ENCODE measurements at places on chromosomes 7 and 10.

DNA sequence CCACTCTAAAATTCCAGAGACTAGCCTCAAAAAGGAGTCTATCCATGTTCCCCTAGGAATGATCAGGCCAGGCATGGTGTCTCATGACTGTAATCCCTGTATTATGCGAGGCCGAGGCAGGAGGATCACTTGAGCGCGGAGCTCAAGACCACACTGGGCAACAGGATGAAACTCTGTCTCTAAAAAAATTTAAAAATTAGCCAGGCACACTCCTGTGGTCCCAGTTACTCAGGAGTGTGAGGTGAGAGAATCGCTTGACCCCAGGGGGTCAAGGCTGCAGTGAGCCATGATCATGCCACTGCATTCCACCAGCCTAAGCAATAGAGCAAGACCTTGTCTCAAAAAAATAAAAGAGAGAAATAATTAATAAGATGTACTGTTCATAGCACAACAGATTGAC, 256.8 kb downstream of the KCND2 start:
- DNase-seq = no peak

- DNase-seq = no peak
These were observed 67.9 kb downstream of the ZNF680 start for GRCh38 chr7:64494912-64495461.

DNA sequence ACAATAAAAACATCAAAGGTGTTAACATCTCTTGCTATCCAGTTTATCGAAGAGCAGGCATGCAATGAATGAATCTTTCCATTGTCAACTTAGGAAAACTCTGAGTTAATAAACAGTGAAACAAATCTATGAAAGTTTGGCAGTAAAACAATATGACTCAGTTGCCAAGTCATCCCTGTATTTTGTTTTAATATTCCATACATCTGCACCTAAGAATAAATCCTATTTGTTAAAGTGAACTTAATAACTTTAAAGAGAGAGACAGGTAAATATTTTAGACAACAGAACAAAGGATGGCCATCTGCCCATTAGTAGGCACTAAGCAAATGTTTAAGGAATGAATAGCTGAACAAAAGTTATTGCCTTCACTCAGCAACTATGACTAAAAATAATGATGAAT, 700.5 kb upstream of the CELF2 start:
- no peak for DNase-seq

- DNase-seq = no peak
These were observed 28.9 kb downstream of the CPA1 start for GRCh38 chr7:130409067-130409711.

GRCh38 chr7:113875224-113875623, 43.6 kb downstream of the PPP1R3A start:
- DNase-seq = no peak

DNA sequence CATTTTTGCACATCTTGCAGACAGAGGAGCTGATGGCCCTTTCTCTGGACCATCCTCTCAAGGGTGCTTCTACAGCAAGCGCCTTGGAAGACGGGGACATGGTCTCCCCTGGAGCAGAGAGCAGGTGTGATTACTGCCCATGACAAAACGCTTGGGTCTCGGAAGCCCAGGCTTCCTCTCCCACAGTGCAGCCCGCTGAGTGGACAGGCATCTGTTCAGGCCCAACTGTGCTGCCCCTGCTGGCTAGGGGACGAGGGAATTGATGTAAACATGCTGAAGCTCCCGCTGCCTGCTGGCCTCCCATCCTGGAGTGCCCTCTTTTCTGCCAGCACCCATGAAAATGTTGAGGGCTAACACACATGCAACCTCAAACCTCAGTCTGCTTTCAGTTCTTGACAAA, 14.3 kb downstream of the IL15RA start:
- DNase-seq = no peak

DNA sequence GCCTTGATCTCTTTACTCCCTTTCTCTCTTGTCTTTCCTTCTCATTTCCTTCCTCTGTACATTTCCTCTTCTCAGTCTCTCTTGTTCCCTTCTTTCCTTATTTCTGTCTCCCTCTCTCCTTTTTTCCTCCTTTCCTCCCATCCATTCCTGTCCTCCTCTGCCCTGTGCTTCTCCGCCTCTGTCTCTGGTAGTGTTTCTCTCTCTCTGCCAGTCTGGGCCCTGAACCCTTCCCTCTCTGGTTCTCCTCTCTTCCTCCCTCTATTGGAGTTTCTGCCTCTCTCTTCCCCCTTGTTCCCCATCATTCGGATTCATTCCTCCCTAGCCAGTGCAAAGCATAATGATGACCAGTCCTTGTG, 13.2 kb upstream of the PAX2 start:
- no peak for DNase-seq

DNA sequence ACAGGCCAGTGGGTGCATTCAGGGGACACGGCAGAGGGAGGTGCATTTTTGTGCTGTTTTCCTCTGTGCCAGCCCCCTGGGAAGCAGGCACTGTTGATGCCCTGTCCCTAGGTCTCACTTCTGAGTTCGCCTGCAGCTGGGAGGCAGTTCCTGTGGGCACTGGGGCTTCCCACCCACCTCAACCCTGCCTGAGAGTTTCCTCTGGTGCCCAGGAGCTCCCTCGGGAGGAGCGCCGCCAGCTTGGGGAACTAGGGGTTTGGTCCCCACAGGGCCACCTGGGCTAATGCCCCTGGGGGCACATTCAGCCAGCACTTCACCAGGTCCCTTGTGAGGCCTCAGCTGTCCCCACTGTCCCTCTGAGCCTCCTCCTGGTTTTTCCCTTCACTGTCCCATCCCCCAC, 178.2 kb upstream of the RHEB start:
- DNase-seq = no peak

GRCh38 chr10:122498521-122498920, 37.2 kb downstream of the HTRA1 start:
- DNase-seq = no peak

GRCh38 chr10:22159979-22160378, 57.8 kb downstream of the EBLN1 start:
- no peak for DNase-seq

DNA sequence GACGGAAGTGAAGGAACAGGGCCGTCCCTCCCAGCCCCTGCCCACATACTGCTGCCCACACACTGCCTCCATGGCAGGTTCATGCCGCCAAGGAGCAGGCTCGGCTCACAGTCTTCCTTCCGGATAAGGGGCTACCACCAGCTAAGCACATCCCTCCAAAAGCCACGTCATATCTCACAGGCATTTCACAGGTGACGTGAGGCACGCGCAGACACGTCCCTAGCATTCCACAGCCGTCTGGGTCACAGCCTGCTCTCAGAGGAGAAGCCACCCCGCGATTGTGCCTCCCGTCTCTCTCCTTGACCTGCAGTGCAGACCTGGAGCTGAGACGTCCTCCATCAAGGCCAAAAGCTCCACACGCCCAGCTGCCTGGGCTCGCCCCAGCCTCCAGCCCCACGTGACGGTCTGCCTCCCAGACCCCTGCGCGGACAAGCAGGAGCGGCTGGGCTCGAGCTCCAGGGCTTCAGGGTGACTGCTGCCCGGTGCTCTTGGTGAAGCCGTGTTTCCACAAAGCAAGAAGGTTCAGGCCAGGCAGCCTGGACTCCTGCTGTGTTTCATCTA, 114.0 kb downstream of the MAD1L1 start:
- DNase-seq = no peak

DNA sequence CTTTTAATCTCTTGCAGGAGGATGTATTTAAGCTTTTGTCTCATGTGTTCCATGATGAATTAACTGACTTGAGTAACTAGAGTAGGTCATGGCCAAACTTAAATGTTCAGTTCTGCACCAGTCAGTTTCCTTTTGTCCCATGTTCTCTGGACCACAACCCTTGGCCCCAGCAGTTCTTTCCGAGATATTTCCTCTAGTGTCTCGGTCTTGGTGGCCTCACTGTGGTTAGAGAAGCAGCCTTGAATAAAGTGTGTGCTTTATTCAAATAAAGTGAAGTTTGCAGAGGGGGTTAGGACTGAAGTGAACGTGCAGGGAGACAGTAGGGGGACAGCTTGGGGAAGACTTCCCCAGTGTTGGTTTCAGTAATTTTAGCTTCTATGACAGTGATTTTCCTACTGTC, 9.3 kb downstream of the ZNF212 start:
- no peak for DNase-seq

- DNase-seq = no peak
These were observed 7.7 kb upstream of the HYCC1 start for GRCh38 chr7:23021596-23021995.

- no peak for DNase-seq
These were observed 117.6 kb downstream of the TSPAN12 start for GRCh38 chr7:120740348-120740747.

DNA sequence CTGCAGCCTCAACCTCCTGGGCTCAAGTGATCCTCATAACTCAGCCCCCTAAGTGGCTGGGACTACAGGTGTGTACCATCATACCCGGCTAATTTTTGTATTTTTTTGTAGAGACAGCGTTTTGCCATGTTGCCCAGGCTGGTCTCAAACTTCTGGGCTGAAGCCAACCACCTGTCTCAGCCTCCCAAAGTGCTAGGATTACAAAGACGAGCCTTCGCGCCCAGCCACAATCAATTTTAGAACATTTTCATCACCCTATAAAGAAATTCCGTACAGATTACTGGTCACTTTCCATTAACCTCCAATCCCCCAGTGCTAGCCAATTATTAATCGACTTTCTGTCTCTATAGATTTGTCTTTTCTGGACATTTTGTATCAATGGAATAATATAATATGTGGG, 32.3 kb upstream of the PALS2 start:
- DNase-seq = no peak

DNA sequence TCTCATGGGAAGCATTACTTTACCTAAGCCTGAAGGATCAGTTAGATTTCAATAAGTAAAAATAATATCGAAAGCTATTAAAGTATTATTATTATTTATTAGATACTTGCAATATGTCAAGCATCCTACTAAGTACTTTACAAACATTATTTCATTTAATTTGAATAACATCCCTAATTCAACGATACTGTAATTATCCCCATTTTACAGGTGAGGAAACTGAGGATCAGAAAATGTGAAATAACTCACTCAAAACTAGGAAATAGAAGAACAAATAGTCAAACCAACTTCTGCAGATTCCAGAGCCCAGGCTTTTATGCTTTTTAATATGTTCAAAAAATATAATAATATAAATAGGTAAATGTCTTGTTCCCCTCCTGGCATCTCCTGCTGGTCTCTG, 10.3 kb upstream of the PDCD4 start:
- DNase-seq = no peak

DNA sequence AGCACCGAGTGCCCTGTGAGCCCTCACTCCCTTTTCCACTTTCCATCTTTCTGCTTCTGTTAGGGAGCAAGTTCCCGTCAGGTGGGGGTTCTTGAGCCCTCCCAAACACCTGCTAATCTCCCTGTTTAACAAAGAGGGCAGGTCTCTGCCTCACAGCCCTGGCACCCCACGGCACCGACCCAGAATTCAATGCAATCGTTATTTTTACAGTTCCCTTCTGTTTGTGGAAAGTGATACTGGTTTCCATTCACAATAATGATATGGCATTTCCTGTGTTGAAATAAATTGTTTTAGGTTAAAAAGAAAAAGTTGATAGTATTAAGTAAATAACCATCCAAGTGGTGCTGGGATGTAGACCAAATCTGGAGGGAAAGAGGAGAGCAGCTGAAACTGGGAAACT, 38.8 kb upstream of the SLC29A3 start:
- no peak for DNase-seq

DNA sequence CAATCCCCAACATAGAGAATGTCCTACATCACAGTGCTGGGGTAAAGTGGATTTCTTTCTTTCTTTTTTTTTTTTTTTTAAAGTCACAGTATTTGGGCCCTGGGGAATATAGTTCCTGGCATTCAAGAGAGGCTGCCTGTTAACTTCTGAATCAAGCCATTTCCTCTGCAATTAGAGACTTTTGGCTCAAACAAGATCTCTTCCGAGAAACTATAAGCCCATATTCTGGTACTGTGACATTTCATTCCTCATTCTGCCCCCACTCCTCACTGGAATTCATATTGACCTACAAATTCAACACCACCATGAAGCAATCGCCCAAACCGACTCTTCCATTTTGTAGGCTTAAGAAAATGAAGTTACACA, 187.4 kb downstream of the PHTF2 start:
- no peak for DNase-seq

GRCh38 chr7:80275192-80275605, 140.6 kb downstream of the GNAI1 start:
- DNase-seq = no peak

GRCh38 chr10:100948916-100949315, 20.4 kb upstream of the SEMA4G start:
- no peak for DNase-seq

DNA sequence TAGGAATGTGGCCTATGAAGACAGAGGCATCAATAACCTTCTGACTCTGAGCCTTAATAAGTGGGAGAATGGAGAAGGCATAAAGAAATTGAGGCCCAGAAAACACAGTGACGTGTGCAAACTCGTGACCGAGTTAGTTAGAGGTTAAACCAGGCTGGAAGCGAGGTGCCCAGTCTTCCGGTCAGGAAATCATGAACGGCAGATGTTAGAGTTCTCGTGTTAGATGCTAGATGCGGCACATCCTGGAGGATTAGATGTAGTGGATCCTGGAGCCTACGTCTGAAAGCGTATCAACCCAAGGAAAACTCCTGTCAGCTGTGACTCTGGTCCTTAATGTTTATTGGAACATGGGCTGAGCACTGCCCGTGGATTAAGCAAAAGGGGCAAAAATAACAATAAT, 275.9 kb downstream of the TCF7L2 start:
- no peak for DNase-seq

- peak; percentile 53 for DNase-seq
These were observed 339.0 kb downstream of the RNLS start for GRCh38 chr10:88243836-88244730.

DNA sequence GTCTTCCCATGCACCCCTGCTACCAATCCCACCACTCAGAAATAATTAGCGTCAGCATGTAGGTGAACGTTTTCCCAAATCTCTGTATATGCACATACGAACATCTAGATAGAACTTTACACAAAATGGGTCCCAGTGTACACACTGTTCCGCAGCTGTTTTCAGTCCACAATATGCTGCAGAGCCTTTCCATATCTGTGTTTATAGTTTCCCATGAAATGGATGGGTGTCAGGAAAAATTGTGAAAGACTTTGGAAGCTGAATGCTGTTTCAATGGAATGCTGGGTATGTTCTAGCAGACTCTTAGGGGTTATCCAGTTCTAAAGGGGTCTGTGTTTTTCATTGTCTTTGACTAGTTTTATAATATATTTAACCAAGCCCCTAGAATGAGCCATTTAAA, 13.8 kb downstream of the GRK5 start:
- DNase-seq = no peak

- no peak for DNase-seq
These were observed 14.5 kb upstream of the THSD7A start for GRCh38 chr7:11846361-11846955.
